ENCODE measurements at places on chromosomes 5 and 9.

DNA sequence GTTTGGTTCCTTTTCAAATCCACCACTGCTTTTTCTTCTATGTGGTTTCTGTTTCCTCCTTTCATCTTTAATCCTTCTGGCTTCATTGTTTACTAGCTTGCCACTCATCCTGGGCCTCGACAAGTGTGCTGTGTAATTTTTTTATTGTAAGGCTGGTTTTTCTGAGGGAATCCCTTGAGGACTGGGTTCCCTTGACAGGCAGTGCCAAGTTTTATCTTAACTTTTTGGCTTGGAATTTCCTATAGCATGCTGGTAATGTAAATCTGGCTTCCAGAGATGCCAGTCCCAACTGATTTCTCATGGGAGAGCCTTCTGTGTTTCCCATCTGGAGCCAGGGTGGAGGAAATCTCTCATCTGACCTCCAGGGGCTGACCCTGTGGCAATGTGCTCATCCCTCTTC is 184.7 kb downstream of the ROR2 start:
- DNase-seq = no peak

DNA sequence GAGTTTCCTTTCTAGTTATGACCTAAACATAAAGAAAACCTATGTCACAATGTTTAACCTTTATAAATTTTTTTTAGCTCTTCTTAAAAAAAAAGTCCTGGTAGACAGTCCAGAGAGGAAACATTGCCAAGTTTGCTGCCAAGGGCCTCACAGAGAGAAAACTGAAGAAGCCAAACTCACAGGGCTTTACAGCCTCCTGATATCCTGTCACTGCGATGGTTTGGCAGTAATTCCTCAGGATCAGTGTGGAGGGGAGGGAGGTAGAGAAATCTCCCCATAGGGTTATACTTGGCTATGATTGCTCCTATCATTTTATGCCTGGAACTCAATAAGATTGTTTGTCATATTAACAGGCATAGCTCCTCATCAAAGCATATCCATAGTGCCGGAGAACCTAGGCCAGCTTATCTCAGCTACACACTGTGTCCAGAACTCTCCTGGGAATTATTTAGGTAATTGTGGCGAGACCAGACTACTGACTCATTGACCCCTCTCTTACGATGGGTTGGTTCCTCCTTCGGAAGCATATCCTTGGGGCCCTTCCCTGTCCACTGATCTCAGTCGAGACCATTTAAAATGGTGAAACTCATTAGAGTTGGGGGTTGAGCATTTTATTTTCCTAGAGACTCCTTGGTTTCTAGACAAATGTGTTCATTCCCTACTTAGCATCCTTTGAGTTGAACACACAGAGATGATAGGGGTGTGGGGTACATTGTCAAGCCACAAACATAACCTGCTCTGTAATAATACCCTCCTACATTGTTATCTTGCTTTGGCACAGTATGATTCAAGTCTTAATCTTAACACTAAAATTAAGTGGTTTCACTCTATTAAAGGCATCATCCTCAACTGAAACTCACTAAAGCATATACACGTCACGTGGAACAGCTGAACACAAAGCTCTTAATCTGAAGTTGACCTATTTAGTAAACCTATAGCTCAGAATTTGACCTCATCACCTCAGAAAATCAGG is 53.4 kb upstream of the TMC1 start:
- no peak for DNase-seq

- DNase-seq = no peak
Observed at GRCh38 chr5:127958421-127959011, 125.0 kb upstream of the SLC12A2 start.

GRCh38 chr5:56587381-56588130 is 227.8 kb upstream of the MAP3K1 start:
- no peak for DNase-seq

GRCh38 chr5:17222664-17223063 is 5.2 kb downstream of the BASP1 start:
- DNase-seq = no peak

DNA sequence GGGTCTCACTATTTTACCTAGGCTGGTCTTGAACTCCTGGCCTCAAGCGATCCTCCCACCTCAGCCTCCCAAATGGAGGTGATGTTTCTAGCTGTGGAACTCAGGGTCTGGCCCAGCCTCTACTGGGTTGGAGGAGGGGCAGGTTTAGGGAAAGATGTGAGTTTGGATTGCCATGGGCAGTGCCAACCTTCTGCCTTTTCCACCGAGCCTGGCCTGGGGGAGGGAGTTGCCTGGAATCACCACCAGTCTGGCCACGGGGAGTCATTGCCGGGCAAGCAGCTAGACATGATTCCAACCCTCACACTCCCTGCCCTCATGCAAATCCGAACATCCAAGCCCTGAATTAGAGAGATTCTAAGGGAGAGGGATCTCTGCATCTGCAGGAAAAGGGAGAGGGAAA is 21.0 kb upstream of the VDAC1 start:
- DNase-seq = no peak
